IMR-90 (cell line): ENCODE measurements at places on chromosomes 7 and 10. TPM values are rescaled to one million over a fixed set of nuclear protein-coding genes. Genes with fewer than 3 reads are reported as not detected.

GRCh38 chr7:128031901-128032604 lies 816 bp upstream of the LRRC4 start:
- peak; percentile 96 for DNase-seq

DNA sequence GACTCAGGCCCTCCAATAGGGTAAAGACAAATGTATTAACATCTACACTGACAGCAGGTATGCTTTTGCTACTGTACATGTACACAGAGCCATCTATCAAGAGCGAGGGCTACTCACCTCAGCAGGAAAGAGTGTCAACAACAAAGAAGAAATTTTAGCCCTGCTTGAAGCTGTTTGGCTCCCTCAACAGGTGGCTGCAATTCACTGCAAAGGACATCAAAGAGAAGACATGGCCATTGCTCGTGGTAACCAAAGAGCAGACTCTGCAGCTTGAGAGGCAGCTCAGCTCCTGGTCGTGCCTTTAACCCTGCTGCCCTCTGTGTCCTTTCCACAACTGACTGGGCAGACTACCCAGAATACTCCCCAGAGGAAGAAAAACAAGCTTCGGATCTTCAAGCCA lies 5.1 kb downstream of the AKR1B15 start:
- peak; percentile 5 for DNase-seq

- DNase-seq = no peak
Measured at GRCh38 chr7:139648941-139649425, 125.5 kb downstream of the CLEC2L start.

- DNase-seq = no peak
Measured at GRCh38 chr10:19003341-19003740, 45.3 kb upstream of the MALRD1 start.

Gene ADAM22
- total RNA-seq = under 0.01 and 0.18 TPM in 2 replicates

DNA sequence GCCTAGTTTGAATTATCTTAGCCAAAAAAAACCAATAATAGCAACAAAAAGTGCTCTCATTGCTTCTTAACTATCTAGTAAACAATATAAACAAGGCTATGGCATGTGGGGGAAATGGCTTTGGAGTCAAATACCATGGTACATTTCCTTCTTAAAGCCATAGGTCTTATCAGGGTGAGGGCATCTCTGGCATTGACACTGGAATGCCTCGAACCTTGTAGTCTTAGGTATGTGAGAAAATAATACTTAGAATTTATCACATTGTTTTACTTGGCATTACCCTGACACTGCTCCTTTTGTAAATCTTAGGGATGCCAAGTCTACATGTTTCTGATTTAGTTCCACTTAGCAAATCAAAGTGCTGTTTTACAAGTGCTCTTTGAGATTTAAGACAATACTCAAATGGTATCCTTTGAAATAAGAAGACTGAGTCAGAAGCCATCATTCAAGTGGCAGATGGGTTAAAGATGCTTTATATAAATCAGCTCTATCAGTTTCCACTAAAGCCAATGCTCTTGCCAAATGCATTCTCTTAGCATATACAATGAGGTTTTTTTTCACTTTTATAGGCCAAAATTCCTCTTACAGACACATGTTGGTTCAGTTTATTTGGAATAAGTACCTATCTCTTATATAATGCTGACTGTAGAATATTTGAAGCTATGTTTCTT lies 155.2 kb downstream of the HPSE2 start:
- DNase-seq = no peak

- no peak for DNase-seq
Measured at GRCh38 chr10:106652279-106652678, 512.2 kb downstream of the SORCS1 start.

Gene CYP26C1
- total RNA-seq = under 0.01 TPM in 1 of 2 replicates, not detected in the other
